Activated CD4-positive, alpha-beta T cell treated with anti-CD3 and anti-CD28 coated beads for 36 hours (primary cell): ENCODE measurements at places on chromosomes 7 and 10. TPM values are rescaled to one million over a fixed set of nuclear protein-coding genes. Genes with fewer than 3 reads are reported as not detected.

DNA sequence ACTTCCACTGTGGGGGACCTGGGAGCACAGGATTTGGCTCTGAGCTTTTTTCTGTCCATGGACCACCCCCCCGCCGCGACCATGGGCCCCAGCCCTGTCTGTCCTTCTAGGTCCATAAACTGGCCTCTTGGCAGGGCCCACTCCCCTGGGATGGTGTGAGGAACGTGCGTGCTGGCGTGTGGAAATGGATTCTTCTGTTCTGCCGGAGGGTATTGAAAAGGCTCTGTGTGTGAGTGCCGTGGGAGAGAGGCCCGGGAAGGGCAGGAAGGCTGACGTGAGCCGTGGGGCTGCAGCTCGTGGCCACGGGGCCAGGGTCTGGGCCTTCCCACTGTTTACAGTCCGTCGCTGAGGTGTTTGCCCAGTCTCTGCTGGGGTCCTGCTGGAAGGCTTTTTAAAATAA is 123.7 kb downstream of the GRK5 start:
- no peak for DNase-seq

DNA sequence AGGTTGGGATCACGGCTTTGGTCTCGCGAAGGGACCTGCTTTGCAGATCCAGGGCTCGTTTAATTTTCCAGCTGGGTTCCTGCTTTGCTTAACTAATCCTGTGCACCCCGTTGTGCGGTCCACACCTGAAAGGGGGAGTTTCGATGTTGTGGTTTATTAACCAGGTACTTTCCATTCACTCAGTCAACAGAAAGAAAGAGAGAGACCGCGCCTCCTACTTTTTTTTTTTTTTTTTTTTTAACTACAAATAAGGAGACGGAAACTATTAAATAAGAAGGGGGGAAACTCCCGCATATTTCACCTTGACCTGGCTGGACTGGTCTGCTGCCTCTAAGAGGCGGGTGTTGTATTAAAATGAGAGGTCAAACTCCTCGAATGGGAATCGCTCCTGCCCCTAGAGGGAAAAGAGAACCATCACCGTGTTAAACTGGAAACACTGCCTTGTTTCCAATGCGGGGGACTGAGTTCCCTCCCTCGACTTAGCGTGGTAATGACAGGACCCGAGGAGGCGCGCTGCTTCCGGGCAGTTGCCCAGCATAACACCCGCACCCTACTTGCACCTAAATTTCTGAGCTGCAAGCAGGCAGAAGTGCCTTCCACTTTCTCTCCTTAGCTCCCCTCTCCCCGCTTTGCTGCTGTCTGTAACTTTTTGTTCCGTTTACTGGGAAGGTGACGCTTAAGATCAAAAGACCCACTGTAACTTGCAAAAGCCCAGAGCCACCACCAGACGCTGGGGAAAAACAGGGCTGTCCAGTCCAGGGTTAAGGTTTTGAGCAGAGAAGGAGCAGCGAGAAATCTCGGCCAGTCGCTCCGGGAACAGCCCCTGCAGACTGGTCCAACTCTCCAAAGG is 1.1 kb upstream of the ITGB8 start:
- peak; percentile 31 for DNase-seq

- DNase-seq: no peak
Observed at GRCh38 chr10:95263864-95264226, 27.0 kb downstream of the PDLIM1 start.

IQCE gene
- 7.2 TPM for total RNA-seq

DNA sequence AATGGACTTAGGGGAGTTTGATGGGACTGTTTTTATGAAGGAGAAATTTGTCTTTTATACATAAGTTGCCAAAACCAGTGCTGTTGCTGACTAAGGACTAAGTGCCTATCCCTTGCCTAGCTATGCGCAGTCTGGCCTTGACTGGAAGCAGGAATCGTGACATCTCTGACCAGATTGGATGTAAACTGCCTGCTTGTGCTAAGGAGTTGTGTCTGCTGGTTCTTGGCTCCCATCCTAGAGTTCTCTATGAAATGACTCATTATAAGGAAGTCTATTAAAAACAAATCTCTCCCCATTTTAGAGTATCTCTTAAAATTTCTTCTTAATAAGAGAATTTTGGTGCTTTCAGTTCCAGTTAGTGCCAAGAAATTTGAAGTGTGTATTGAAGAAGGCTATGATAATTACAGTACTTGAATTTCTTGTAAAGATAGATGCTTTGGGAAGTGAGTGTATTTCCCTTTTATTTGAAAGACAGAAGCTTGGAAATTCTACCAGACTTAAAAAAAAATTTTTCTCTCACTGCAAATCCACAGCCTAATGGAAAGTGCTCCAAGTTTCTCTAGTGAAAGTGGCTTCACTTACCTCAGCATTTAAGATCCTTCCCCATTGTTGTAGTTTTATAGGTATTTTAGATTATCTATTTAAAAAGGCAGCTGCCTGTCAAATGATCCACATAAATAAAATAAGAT is 77.6 kb downstream of the BICC1 start:
- DNase-seq: no peak

DNA sequence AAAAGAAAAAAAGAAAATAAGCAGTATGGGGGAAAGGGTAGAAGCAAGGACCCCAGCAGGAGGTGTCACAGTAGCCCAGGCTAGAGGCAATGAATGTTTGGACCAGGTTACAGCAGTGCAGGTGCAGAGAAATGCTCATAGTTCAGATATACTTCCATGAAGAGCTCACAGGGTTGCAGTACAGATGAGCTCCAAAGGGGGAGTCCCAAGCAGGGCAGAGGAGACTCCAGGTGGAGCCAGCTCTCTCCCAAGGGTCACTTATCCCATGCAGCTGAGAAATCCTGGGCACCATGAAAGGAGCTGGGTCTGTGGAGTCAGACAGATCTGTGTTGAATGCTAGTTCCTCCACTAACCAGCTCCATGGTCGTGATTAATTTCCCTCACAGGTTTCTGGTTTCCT is 174.9 kb downstream of the C7orf25 start:
- DNase-seq: no peak

- DNase-seq: peak; percentile 49
Observed at GRCh38 chr7:31192986-31193385, 140.9 kb downstream of the ADCYAP1R1 start.

- DNase-seq: no peak
Observed at GRCh38 chr7:158120716-158121115, 466.9 kb downstream of the PTPRN2 start.

- no peak for DNase-seq
Observed at GRCh38 chr10:129658376-129659072, 191.5 kb downstream of the MGMT start.

GRCh38 chr7:159198016-159198724 is 53.5 kb upstream of the VIPR2 start:
- DNase-seq: no peak

GRCh38 chr7:94510582-94511496 is 1.2 kb downstream of the CASD1 start:
- DNase-seq: peak; percentile 57

DNA sequence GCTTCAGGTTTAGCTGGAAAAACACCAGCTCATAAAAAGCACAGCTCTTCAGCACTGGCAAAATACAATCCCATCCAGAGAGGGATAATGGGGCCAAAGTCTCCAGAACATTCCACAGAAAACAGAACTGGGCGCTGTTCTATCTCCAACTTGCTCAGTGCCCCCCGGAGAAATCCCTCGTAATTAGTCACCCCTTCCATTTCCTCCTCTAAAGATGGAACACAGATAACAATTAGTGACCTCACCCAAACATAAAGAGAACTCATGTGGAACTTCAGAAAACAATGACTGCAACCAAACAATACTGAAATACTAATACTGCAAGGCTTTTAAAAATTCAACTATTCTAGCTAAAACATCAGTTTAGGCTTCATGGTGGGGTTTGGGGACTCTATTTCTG is 46.3 kb downstream of the KIAA1549 start:
- no peak for DNase-seq

DNA sequence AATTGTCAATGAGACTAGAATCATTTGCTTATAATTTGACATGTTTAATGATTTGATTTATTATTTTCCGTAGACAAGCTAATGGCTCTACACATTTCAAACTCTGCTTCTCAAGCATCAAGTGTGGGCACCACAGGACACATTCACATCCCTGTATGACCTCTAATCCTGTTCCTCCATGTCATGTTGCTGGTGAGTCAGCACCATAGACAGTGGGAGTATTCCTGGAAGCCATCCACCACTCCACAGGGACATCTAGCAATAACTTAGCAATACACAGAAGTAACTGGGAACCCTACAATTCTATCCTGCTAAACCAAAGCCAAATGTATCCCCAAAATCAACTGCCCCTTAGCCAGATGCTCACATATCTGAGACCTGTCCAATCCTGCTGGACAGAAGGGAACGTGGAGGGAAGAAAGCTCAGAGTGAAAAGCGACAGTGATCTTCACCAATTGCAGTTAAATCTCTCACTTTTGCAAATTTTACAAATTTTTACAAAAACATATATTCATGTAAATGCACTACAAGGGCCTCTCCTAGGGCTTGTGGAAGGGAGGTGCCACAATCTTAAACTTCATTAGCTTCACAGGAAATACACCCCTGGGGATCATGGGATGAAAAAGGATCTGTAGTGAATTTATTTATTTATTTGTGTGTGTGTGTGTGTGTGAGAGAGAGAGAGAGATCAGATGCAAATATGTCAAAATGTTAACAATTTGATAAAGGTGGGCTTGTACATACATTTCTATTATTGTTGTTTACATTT is 126.5 kb downstream of the GFRA1 start:
- no peak for DNase-seq

CDK14 gene
- total RNA-seq: 0.84 TPM

- no peak for DNase-seq
Observed at GRCh38 chr10:110020265-110020664, 12.5 kb downstream of the ADD3 start.

TMEM213 gene
- total RNA-seq: not detected

DNA sequence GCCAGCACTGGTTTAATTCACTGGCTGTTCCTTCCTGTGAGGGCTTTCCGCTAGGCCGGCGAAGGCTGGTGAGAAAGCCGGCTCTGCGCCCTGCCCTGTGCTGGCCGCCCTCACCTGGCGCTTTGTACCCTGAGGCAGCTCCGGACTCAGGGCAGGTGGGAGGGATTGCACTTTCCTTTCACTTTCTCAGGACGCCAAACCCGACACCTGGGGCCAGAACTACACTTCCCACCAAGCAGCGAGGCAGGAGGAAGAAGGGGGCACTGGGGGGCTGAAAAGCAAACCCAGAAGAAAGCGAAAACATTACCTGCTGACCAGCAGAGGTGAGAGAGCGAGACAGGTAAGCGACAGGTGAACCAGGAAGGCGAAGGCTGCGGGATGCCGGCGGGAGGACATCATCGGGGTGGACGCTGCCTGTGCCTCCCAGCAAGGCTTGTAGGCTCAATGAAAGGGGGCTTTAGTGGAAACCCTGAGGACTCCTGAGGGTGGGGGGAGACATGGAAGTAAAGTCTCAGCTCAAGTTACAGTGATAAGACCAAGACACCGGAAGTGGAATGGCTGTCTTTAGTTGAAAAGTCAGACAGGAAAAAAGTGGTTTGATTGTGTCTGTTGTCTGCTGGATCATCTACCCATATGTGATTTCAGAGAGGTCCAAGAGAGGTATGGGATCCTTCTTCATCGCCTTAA is at the start of gene RAB19:
RAB19 (plus strand) TSS at position 181 of the 687 bp plus-strand sequence. CDS start 3,589 bp downstream, outside the sequence.
- peak; percentile 63 for DNase-seq

DNA sequence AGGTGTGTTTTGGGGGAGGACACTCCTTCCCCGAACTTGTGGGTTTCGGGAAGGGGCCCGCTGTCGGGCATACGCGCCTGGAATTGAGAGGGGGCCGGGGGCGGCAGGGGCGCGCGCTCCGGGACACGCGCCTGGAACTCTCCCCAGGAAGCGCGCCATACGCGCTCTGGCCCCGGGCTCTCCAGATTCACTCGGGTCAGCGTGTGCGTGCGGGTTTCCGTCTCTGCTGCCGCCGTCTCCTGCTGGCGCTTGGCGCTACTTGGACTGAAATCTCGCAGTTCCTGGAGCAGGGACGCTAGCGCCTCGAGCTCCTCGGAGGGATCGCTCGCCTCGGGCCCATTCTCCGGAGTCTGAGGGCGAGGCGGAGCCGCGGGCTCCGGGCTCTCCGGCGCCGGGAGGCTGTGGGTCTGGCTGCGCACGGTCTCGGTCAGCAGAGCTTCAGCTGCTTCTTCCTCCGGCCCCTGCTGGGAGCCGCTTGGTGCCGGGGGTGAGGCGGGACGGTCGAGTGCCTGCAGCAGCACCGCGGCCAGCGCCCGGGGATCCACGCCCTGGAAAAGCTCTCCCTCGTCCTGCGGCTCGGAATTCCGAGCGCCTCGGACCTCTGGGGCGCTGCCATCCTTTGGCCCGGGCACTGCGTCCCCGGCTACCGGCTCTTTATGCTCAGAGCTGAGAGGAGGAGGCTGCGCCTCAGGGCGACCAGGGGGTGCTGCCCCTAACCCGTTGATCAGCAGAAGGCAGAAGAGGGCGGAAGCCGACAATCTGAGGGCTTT is 1.1 kb downstream of the VGF start:
- peak; percentile 42 for DNase-seq

DNA sequence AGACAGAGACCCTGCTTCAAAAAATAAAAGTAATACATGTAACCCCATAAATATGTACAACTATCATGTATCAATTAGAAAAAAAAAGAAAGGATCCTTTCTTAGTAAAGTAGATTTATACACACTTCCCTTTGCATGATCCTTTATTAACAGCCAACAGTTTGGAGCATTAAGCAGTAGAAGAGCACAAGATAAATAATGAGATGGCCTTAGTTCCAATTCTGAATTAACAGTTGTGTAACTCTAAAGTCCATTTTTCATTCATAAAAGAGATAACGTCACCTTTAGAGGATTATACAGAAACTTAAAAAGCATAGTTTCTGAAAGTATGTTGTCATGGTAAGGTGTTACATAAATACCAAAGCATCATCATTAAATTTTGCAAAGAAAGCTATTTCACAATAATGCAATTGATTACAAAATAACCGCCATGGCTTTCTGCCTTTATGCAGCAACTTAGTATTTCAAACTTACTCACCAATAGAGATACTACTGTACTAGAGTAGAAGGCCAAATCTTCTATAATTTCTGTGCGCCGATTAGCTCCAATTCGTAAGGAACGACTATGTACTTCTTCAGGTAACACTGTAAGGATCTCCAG is 40.3 kb downstream of the TNPO3 start:
- no peak for DNase-seq

GRCh38 chr7:151890355-151891004 is 13.6 kb upstream of the PRKAG2 start:
- DNase-seq: no peak

CYP3A7 gene
- not detected for total RNA-seq

GRCh38 chr10:131249238-131249954 is 62.1 kb downstream of the TCERG1L start:
- no peak for DNase-seq

INHBA gene
- total RNA-seq: not detected

- no peak for DNase-seq
Observed at GRCh38 chr10:14330388-14331061, at the start of gene FRMD4A. TSS of gene FRMD4A (minus strand) at chr10:14330924.

GRCh38 chr10:436911-437665 is 252.4 kb downstream of the DIP2C start:
- no peak for DNase-seq

GRCh38 chr7:46146454-46147255 is 225.6 kb upstream of the IGFBP3 start:
- no peak for DNase-seq

GRCh38 chr7:37769291-37769690 is 79.1 kb upstream of the NME8 start:
- no peak for DNase-seq
